ENCODE measurements at places on chromosomes 7 and 10. TPM values are rescaled to one million over a fixed set of nuclear protein-coding genes. Genes with fewer than 3 reads are reported as not detected.

The CPEB3 gene
- total RNA-seq = 1.6 TPM

The CADPS2 gene
- 12.4 TPM for total RNA-seq

The HERC4 gene
- total RNA-seq = 57.2 TPM

The OR13A1 gene
- total RNA-seq = not detected

The HTR7 gene
- 0.58 TPM for total RNA-seq

The ENTPD1 gene
- total RNA-seq = 30.3 TPM

The ITIH5 gene
- total RNA-seq = 0.05 TPM

The SORCS1 gene
- total RNA-seq = not detected

The DDC gene
- total RNA-seq = not detected

The PRR15 gene
- 0.23 TPM for total RNA-seq

The SPDYE17 gene
- not detected for total RNA-seq

The DCLRE1C gene
- 6.9 TPM for total RNA-seq

The PTPRE gene
- 49.3 TPM for total RNA-seq

The TLX1 gene
- not detected for total RNA-seq

The CDNF gene
- 5.8 TPM for total RNA-seq

The ANKRD30A gene
- total RNA-seq = not detected

The SYT15B gene
- total RNA-seq = not detected

The HGF gene
- 2.0 TPM for total RNA-seq

The CDHR3 gene
- 2.0 TPM for total RNA-seq

The SRRT gene
- 79.4 TPM for total RNA-seq

The HTR5A gene
- not detected for total RNA-seq

The NKX1-2 gene
- total RNA-seq = not detected

The TAS2R38 gene
- not detected for total RNA-seq

The FEZF1 gene
- total RNA-seq = not detected

Measured in glomerular endothelial cell (primary cell).